ENCODE measurements at places on chromosomes 6 and 20.

DNA sequence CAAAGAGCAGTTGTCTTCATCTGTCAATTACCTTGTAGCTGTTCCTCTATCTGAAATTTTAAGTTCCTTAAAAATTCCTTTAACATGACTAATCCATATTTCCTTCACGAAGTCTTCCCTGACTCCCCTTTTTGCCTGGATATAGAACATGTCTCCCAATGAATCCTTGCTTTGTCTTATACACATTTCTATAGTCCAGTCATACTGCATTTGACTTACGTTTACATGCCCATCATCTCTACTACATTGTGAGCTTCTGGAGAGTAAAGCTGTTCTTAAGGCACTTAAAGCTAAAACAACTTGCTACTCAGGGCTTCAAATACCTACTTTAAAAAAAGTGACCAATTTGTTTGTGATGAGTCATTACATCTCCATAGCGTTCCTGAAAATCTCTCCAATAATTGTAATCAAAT lies 4.9 kb downstream of the REV3L start:
- DNase-seq: no peak

DNA sequence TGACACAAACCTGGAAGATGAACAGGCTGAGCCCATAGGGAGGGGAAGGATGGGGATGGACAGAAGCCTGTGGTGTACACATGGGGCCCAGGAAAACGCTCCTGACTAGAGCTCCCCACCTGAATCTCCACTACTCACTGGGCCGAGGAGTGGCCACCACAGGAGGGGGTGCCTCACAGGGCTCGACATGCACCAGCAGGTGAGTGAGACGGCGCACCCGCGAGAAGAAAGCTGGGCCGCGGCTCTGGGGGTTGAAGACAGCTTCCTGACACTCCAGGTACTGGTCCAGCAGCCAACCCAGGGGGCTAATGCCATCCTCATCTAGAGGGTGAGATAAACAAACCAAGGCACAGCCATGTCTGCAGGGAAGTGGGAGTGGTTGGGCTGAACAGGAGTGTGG lies 10.3 kb downstream of the CUL7 start:
- no peak for DNase-seq

- DNase-seq: no peak
Measured at GRCh38 chr6:27651371-27651732, 178.4 kb upstream of the ZNF184 start.

GRCh38 chr6:36924131-36924530 lies 30.4 kb upstream of the PI16 start:
- no peak for DNase-seq

GRCh38 chr6:124797224-124797623 lies 165.0 kb upstream of the RNF217 start:
- no peak for DNase-seq

GRCh38 chr6:168695701-168696100 lies 254.7 kb downstream of the SMOC2 start:
- no peak for DNase-seq

DNA sequence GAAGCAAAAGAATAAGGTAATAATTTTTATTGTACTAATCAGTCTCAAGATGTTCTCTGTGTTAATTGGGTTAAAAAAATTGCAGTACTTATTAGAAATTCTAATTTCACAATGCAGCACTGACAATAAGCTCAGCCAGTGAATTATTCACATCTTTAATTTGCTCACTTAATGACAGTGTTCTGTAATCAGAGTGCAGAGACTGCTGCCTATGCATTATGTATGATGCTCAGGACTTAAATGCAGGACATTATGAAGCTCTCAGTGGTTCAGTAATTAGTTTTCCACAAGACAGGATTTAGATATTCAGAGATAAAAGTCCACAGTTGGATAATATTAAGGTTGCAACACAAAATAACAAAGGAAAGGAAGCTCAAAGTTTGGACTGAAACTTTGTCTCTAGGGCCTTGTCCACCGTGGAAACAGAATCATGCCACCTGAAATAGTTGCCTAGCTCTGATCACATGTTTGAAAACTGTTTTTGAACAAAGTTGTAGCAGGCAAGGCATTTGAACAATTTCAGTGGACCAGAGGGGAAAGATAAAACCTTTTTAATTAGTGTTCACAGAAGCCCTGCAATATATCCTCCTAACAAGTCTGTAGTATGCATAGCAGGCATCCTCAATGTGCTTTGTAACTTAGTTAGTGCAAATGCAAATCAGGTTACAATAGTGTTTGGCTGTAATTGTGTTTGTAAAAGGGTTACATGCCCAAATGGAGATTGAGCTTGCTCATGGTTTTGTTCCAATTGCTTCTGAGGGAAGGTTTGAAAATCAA lies 23.7 kb upstream of the MMS22L start:
- no peak for DNase-seq

DNA sequence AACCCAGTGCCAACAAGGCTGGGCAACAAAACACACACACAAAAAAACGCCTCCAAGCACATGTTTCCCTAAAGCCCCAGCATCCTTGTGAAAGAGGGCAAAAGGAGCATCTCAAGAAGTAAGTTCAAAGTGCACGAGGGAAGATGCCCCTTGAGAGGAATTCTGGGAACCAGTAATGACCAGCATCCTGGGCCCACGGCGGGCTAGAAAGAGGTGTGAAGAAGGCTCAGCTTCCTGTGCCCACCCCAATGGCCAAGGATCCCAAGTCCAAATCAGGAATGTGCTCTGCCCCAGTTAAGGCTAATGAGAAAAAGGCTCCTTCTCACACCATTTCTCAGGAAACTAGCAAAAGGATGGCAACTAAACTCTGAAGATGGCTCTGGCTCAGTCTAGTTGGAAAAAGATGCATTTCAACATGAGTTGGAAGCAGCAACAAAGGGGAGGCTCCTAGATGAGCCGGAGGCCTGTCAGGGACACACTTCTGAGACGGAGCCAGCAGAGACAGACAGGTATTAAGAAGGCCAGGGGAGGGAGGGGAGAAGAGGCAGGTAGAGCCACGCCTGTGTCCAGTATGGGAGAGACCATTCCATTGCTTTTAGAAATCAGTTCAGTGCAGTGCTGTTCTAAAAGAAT lies 3.2 kb downstream of the RIMS4 start:
- DNase-seq: no peak

DNA sequence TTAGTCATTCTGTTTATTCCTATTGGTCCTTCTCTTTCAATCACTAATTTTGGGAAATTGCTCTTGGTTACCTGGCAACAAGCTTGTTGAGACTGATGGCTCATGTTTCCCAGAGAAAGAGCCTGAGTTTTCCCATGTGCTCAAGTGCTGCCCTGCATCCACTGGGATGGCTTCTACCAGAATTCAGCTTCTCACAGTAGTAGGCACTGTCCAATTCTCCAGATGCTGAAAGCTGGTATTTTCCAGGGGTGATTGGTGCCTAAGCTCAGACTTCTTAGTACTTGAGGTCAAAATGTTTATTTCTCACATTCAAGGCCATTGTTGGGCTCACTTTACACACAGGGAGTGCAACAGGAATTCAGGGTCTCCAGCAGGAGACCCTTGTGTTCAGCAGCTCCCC lies 29.1 kb upstream of the SLC2A12 start:
- DNase-seq: no peak

GRCh38 chr6:22024973-22025467 lies 271.8 kb downstream of the PRL start:
- DNase-seq: no peak

- no peak for DNase-seq
Measured at GRCh38 chr20:32958574-32958973, 45.7 kb downstream of the SUN5 start.

DNA sequence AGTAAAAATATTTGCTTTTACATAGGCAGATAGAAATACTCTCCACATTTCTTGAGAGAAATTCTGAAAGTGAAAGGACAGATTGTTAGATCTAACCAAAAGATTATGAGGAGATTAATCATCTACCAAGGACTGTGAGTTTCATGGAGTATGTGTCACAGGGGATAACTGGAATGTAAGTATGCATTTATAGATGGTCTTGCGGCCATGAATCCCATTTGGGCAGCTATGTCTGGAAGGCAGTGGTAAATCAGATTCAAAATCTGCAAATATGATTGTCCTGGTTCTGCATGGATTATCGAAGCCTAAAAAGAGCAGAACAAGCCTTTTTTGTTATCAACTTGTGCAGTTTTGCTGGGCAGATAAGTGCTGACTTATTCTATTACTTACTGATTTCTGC lies 293.8 kb downstream of the RFPL4B start:
- DNase-seq: no peak

DNA sequence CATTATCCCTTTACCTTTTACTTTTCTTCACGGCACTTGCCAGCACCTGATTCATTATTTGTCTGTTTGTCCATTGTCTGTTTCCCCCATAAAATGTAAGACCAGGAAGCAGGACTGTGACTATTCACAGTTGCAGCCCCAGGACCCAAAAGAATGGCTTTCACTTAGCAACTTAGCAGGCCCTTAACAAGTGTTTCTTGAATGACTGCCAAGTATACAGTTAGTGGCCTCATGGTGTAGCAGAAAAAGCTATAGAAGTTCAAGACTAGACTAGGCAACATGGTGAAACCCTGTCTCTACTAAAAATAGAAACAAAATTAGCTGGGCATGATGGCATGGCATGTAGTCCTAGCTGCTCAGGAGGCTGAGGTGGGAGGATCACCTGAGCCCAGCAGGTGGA lies 4.3 kb downstream of the SLC26A8 start:
- no peak for DNase-seq

GRCh38 chr6:75065523-75065922 lies 140.3 kb downstream of the COL12A1 start:
- no peak for DNase-seq

DNA sequence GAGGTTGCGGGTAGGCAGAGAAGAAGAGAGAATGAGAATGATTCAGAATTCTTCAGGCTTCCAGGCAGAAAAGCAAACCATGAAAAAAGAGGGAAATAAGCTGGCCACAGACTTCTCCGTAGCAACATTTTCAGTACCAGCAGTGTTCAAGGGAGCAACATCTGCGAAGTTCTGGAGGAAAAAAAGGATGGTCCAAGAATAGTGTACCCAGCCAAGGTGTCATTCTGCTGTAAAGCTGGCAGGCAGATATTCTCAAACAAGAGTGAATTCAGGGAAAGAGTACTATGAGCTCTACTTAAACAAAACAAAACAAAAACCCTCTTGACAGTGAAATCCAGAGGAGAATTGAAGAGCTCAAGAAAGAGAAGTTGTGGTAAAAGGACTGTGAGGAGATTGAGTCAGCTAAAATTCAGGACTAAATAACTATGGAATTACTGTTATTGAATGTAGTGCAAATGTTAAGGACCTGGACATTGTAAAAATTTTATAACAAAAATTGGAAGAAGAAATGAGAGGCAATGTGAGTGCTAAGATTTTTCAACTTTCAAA lies 86.5 kb downstream of the ATRN start:
- no peak for DNase-seq

DNA sequence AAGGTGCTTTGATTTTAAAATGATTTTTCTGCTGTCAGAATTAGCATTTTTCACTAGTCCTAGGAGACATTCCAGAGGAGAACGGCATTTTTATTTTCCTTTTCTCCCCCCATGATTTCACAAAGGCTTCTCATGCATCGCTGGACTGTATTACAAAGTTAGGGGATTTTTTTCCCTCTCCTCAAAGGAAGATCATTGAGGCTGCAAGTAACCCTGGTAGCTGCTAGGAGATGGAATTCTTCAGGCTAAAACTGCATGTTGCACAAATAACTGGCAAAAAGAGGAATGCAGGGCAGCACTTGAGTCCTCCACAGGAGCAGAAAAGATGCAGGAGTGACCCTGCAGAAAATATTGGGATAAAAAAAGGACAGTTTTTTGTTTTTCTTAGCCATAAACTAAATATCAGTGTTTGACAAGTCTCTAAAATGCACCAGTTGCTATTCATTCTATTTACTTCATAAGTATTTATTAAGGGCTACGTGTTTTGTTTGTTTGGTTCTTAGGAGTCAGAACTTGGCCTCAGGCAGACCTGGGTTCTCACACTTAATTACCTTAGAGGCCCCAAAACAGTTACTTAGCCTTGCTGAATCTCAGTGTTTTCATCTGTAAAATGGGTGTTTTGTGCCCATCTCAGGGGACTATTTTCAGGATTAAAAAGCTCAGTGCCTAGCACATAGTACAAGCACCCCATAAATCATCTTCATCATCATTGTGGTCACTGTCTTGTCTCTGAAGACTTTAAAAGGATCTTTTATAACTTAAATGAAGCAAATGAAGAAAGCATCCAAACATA lies 144.5 kb upstream of the ID4 start:
- DNase-seq: no peak

- DNase-seq: no peak
Measured at GRCh38 chr6:96466147-96466863, 55.3 kb upstream of the UFL1 start.

DNA sequence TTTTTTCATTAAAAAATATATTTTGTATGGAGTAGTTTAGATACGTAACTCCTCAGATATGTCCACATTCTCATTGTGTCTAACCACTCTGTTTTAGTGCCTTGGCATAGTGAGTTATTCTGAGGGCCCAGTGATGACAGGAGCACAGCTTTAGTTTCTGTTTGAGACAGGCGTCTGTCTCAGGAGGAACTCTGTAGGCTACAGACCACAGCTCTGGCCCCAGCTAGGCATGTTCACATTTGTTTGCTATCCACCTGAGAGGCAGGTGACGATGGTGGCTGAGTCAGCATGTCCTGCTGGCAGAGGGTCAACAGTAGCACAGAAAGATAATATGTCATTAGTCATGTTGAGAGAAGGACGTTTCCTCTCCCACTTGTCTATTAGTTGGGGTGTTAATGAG lies 16.3 kb downstream of the LRRC1 start:
- DNase-seq: no peak

DNA sequence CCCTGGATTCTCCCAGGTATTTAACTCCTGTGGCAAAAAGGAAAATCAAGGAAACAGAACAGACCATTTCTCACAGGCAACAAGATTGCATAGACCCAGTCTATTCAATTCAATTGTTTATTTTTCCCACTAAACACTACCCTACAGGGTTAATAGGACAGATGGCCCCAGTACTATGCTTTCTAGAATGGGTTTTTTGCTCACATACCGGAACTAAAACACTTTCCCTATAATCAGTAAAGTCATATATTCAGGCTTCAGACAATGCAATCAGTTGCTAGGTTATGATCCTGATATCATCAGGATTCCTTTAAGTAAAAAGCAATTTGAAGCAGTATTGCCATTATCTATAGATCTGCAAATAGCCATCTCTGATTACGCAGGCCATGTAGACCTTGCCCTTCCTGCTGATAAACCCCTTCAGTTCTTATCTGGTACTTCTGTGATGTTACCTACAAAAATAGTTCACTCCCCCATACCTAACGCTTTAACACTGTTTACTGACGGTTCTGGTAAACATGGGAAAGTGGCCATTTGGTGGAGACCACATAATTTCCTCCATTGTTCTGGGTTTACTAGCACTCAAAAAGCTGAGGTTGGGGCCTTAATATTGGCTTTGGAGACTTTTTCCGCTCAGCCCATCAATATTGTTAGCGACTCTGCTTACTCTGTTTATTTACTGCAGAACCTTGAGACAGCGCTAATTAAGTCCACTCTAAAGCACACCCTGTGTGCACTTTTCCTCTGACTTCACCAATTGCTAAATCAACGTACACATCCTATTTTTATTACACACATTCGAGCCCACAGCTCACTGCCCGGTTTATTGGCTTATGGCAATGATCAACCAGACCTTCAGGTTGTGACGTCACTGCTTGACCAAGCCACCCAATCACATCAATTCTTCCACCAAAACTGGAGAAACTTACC lies 666.0 kb downstream of the PHF3 start:
- no peak for DNase-seq

- no peak for DNase-seq
Measured at GRCh38 chr6:64250126-64250525, 614.5 kb downstream of the PHF3 start.

GRCh38 chr6:56756219-56756789 lies 113.6 kb upstream of the DST start:
- no peak for DNase-seq

GRCh38 chr6:26599134-26599533 lies 2.4 kb downstream of the ABT1 start:
- DNase-seq: no peak

GRCh38 chr6:22149096-22149495 lies 147.7 kb downstream of the PRL start:
- DNase-seq: no peak

Measured in stimulated activated CD8-positive, alpha-beta memory T cell treated with anti-CD3 and anti-CD28 coated beads, Interleukin-4, amount 100 ng/mL, for 4 hours (primary cell).